ENCODE measurements at places on chromosomes 2 and 18.

- no peak for DNase-seq
These were observed 363.5 kb downstream of the GRB14 start for GRCh38 chr2:164257742-164258141.

DNA sequence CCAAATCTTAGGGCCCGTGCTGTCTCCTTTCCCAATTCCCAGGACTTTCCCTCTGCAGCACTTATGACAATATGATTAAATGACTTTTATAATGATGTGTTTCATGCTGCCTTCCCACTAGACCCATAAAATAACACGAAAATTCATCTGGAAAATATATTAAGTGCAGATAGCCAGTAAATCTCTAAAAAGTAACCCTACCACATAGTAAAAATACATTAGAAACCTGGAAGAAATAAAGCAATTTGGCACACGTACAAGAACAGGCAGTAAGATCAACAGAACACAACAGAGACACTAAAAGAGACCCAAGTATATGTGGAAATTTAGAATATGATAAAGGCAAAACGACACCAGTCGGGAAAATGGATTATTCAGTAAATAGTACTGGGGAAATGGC is 30.2 kb upstream of the POMC start:
- no peak for DNase-seq

DNA sequence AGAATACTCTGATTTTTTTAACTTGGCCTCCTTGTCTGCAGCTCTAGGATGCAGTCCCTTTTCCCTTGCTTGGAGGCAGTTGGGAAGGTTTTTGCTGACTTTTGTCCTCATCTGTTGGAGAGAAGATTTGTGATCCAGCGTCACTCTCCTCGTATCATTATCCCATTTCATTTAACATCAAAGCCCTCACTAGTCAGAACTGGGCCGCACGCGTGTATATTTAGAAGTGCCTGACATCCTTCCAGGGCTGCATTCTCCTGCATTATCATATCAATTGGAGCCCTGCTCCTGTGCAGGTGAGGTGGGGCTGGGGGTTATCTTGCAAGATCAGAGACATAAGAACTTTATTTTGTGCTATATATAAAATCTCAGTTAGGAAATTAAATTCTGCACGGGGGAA is 435.1 kb upstream of the HS6ST1 start:
- DNase-seq, result no peak

- no peak for DNase-seq
These were observed 134.4 kb upstream of the SEC11C start for GRCh38 chr18:59005262-59005661.

DNA sequence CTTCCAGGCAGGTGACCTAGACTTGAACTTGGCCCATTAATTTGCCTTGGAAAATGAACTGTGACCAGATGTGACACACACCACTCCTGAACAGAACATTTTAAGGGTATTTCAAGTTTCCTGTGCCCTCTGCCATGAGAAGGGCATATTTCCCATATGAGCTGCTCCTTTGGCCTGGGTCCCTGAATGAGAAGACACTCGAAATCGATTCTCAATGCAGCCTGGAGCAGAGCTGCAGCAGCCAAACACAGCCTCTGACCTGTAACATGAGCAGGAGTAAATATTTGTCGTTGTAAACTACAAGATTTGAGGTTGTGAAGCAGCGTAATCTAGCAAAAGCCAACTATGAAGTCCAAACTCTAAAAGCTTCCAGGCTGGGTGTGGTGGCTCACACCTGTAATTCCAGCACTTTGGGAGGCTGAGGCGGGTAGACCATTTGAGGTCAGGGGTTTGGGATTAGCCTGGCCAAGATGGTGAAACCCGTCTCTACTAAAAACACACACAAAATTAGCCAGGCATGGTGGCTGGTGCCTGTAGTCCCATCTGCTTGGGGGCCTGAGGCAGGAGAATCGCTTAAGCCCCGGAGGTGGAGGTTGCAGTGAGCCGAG is 30.1 kb upstream of the SOS1 start:
- DNase-seq, result no peak

DNA sequence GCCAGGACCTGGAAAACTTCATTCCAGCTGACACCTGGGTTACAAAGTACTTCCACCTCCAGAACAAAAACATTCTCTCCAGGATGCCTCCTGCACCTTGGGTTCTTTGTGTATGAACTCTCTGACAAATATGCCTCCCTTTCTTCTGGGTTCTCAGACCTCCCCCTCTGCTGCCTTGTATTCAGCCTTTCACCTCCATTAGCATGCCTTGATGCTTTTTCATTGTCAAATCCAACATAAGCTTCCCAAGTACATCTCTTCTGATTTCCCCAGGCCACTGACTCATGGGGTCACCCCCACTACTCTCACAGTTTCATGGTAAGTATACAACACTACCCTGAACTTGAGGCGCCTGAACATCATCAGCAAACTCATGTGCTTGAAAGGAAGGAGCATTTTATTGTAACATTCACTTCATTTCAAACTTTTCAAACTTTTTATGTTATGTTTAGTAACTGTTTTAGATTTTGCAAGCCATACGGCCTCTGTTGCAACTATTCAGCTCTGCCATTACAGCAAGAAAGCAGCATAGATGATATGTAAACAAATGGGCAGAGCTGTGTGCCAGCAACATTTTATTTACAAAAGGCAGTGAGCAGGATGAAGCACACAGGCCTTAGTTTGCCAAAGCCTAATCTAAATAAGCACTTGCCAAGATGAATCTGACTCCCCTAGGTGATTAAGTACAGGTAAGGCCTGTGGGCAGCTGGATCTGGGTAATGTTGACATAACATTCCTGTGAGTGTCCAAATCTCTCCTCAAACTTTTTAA is 32.5 kb upstream of the MRPS9 start:
- no peak for DNase-seq

GRCh38 chr18:33596178-33596854 is 18.3 kb downstream of the ASXL3 start:
- no peak for DNase-seq

- DNase-seq, result no peak
These were observed 86.7 kb downstream of the LDLRAD4 start for GRCh38 chr18:13305301-13305700.

DNA sequence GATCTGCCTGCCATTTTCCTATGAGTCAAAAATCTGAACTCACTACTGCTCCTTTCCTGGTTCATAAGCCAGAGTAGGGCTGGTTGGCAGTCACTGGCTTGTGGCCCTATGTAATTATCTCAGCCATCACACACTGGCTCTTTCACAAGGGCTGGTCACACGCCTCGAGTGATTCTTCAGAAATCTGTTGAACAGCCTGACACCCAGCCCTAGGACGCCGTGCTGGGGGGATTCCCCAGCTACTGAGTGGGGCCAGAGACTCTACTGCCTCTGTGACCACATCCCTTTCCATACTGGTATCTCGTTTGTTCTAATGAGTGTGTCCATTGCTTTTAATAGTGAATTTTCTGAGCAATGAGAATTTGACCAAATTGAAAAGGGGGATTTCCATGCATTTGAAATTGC is 45.8 kb upstream of the RBM44 start:
- DNase-seq, result peak; percentile 7

- no peak for DNase-seq
These were observed 200.2 kb downstream of the OSR1 start for GRCh38 chr2:19158211-19158610.
